Fibroblast of the aortic adventitia (primary cell): ENCODE measurements at places on chromosomes 5 and 9. TPM values are rescaled to one million over a fixed set of nuclear protein-coding genes. Genes with fewer than 3 reads are reported as not detected.

DNA sequence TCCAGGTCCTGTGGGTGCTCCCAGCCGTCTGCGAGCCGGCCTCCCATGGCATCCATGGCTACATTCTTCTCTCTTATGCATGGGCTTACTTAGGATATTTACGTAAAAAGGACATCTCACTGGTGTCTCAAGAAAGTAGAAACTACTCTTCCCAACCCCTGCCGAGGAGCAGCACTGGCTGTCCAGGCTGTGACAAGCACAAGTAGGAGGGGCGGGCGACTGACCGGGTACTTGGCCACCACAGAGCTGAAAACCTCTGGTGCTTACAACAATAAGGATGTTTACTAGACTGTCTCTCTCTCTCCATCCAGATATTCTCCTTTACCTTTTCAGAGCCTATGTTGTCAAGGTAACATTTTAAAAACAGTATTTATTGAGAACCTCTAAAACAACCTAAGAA is 56.3 kb upstream of the TBC1D9B start:
- no peak for DNase-seq

DNA sequence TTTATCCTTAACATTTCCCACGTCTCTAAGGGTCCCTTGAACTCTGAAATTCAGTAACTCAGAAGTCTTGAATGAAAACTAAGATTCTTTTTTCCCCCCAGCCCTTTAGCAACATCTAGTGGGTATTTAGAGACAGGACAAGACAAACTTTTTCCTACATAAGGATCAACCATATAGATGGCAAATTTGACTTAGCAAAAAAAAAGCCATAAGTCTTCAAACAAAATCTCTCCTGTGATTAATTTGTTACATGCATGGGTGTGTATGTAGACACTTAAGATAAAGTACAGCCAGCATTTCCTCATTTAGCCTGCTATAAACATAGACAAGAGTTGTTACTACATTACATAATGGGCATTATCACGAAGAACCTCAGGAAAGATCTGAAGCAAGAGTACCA is 29.1 kb upstream of the ANKRD31 start:
- peak; percentile 57 for DNase-seq

GRCh38 chr9:129176701-129177442 is 1.2 kb downstream of the IER5L start:
- DNase-seq: peak; percentile 41

GRCh38 chr5:95422838-95423237 is 31.7 kb downstream of the FAM81B start:
- peak; percentile 57 for DNase-seq

GRCh38 chr9:80435591-80435990 is 863.8 kb downstream of the TLE4 start:
- no peak for DNase-seq

The SV2C gene
- total RNA-seq: 0.08 TPM in 1 of 2 replicates, not detected in the other

DNA sequence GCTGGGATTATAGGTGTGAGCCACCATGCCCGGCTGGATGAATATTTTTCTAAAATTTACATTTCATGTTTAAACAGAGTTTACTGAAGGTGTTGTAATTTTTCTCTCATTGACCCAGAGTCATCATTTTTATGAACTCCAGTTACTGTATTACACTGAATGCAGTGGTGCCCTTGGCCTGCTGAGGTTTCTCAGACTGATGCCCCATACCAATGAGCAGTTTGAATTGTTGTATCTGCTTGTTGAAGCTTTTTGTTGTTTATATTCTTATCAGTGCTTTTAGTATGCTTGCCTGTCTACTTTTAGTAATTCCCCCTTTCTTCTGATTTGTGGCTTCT is 29.9 kb downstream of the NFX1 start:
- DNase-seq: no peak

- no peak for DNase-seq
Observed at GRCh38 chr5:79151942-79152671, 40.5 kb downstream of the BHMT start.

- no peak for DNase-seq
Observed at GRCh38 chr5:77921094-77921768, 145.1 kb upstream of the TBCA start.

The DRD1 gene
- total RNA-seq: 0.18 TPM in 1 of 2 replicates, not detected in the other

The PCDHB14 gene
- total RNA-seq: 0.45 and 0.74 TPM in 2 replicates

The INSYN2B gene
- total RNA-seq: 7.8 and 19.7 TPM in 2 replicates

- DNase-seq: no peak
Observed at GRCh38 chr5:63812693-63813092, 149.6 kb downstream of the HTR1A start.

- no peak for DNase-seq
Observed at GRCh38 chr9:103985077-103985476, 109.0 kb upstream of the SMC2 start.

- DNase-seq: no peak
Observed at GRCh38 chr5:22986281-22986680, 133.1 kb upstream of the CDH12 start.

The PLEKHG4B gene
- total RNA-seq: not detected in 2 replicates

GRCh38 chr9:14722391-14723035 is at the start of gene CER1:
TSS of gene CER1 (minus strand) at chr9:14722733. CDS start at chr9:14722672, 61 bp downstream.
- DNase-seq: no peak

GRCh38 chr5:76000582-76000981 is 82.6 kb upstream of the SV2C start:
- no peak for DNase-seq

DNA sequence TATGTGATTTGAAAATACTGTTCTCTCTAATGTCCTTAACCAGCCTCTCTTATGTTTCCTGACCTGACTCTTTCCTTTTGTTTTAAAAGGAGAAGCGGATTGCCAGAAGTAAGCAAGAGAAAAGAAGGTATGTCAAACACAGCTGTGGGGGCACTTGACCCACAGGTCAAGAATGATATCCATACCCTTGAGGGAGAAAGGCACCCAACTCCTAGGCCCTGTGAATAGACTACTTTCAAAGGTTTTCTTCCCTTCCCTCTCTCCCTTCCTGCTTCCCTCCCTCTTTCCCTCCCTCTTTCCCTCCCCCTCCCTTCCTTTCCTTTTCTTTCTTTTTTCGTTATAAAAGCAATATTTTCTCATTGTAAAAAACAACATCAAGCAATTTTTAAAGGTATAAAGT is 306.8 kb downstream of the TRPM3 start:
- no peak for DNase-seq

GRCh38 chr9:89359751-89360261 is 41.5 kb downstream of the SECISBP2 start:
- peak; percentile 27 for DNase-seq

The ZNF483 gene
- total RNA-seq: 2.6 and 8.8 TPM in 2 replicates

DNA sequence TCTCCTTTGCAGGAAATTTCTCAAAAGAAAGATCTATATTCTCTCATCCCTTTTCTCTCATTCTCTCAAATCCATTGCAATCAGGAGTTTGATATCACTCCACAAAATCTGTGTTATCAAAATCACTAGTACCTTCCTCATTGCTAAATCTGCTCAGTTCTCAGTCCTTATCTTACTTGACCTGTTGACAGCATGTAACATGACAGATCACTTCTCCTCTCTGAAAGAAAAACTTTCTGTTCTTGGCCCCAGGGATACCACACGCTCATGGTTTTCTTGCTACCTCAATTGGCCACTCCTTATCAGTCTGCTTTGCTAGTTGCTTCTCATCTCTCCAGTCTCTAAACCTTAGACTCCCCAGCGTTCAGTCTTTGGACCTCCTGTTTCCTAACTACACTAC is 22.1 kb downstream of the SRP19 start:
- no peak for DNase-seq

- DNase-seq: no peak
Observed at GRCh38 chr5:131999441-132000240, 11.8 kb downstream of the ACSL6 start.

GRCh38 chr9:27664121-27664779 is 91.0 kb upstream of the C9orf72 start:
- DNase-seq: no peak

DNA sequence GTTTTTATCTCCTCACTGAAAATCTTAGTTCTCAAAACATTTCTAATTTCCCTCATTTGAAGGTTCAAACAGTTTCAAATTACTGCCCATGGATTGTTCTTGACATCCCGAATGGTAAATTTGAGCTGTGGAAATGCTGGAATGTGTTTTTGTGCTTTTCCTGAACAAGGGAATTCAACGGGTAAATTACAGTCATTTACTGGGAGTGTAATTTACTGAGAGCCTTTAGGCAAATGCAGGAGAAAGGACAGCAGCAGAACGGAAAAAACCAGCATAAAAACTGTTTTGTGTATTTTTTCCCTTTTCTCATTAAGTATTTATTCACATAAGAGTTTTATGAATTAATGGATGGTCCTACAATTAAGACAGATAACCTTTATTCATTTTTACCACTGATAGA is 139.2 kb downstream of the PBX3 start:
- DNase-seq: peak; percentile 16

DNA sequence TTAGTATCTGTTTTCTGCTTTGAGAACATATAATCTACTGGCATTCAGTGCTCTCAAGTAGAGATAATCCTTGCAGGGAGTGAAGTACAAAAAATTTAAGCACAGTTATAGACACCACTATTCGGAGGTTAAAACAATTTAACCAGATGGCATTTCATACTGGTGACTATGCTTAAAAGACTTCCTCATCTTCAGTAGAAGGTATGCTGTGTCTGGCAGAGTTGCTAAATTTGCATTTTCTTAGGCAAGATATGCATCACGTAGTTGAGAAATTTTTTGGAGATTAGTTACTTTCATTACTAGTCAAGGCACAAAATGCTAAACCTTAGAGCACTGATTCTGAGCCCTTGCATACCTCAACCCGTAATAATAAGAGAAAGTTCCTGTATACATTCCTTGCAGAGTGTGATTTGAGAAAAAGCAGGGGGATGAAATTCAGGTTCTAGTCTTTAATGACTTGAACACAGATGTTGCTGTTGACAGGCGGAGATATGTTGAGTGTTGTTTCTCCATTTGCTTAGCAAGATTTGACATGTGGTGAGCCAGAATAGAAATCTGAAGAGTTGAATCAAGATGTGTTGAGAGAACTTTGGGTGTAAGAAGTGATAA is 70.8 kb upstream of the STARD4 start:
- peak; percentile 84 for DNase-seq

DNA sequence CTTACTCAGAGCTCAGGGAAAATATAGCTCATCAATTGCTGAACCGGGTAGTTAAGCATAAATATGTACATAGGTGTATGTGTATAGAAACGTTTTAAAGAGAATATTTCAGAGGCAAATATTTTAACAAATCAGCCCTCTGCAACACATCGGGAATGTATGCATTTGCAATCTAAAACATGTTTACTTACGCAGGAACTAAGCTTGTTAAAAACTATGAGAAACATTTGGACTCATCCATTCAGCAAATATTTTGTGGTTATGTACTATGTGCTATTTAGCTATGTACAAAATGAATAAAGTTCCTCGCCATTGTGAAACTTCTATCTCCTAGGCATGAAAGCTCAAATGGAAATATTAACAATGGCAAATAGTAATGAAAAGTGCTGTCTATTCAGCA is 469.9 kb downstream of the ARHGEF28 start:
- DNase-seq: no peak
